Occipital lobe (tissue), 3 donors: ENCODE measurements at places on chromosomes 12 and 14. TPM values are rescaled to one million over a fixed set of nuclear protein-coding genes. Genes with fewer than 3 reads are reported as not detected.

DEGS2 gene
- total RNA-seq: 1.4 TPM

PARPBP gene
- total RNA-seq: 5.5 TPM

RAD9B gene
- 0.94 TPM for total RNA-seq

VRTN gene
- not detected for total RNA-seq

CHGA gene
- 37.9 TPM for total RNA-seq

HSPB8 gene
- total RNA-seq: 4.2 TPM

GRCh38 chr12:81147292-81147919, 69.5 kb downstream of the ACSS3 start:
- DNase-seq: no peak

GRCh38 chr14:24607081-24607480, 2.4 kb downstream of the GZMH start:
- no peak for DNase-seq

- no peak for DNase-seq
Observed at GRCh38 chr12:117590999-117591398, 229.6 kb upstream of the NOS1 start.

GRCh38 chr12:78802593-78802992, 62.0 kb upstream of the SYT1 start:
- no peak for DNase-seq

DNA sequence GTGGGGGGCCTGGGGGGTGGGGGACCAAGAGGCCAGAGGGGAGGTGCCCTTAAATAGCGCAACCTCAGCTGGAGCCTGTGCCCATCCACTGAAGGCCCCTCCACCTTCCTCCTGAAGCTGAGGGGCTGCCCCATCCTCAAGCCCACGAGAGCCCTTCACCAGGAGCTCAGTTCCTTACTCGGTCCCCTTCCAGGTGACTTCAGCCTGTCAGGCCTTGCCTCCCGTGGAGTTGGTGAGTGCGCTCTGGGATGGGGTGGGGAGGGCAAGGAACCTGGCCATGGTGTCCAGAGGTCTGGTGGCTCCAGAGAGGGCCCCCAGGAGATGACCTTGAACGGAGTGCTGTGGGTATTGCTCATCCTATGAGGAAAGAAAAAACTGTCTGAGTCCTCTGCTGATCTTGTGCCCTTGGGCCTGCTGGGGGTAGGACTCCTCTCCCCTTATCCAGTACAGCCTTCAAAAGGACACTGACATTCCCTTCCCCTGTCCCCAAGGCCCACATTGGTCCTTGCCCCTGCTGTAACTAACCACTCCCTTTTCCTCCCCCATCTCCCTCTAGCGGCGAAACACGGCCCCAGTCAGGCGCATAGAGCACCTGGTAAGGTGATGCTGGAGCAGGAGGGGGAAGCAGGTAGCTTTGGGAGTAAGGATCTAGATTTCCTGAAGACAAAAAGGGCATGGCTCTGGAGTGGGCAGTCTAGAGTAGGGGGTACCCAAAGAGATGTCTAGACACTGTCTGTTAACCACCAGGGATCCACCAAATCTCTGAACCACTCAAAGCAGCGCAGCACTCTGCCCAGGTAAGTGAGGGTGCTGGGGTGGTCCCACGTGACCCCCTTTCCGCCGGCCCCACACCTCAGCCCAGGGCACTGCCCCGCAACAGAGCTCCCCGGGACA, 3.6 kb downstream of the TNS2 start:
- DNase-seq: no peak

DNA sequence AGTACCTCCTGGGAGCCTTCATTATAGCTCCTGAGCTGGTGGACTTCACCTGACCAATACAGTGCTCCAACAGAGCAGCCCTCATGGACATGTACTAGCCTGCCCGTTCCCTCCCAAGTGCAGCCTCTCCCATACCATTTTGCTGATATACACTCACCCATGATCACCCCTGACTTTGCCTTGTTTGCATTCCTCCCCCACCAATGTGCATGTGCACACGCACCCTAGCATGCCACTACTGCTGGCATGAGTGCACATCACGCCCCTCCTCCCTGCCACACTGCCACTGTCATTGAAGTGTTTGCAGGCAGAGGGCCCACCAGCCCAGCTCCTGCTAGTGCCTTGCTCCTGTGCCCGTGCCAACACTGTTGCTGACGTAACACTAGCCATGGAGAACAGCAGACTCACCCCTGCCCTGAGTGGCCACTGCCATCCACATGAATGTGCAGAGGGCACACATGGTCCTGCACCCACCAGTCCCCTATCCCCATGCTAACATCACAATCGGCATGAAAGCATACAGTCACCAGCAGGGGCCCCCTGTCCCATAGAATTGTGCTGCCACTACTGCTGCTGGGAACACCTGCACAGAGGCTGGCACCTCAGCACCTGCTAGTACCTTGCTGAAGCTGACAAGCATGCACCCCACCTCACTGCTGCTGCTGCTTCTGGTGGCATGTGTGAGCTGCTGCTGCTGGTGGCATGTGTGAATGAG, 110.3 kb downstream of the SINHCAF start:
- DNase-seq: no peak

DNA sequence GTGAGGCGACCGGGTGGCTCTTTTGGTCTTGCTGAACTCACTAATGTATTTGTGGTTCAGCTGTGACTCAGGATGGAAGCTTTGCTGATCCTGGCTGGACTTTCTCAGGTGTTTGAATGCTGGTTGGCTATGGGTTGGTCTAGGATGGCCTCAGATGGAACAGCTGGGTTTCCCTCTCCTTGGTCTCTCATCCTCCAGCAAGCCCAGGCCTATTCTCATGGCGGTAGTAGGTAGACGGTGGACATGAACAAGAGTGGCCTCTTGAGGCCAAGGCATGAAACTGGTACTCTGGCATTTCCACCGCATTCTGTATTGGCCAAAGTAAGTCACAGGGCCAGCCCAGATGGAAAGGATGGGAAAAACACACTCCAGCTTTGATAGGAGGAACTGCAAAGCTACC, 11.8 kb upstream of the POLR3B start:
- no peak for DNase-seq

DNA sequence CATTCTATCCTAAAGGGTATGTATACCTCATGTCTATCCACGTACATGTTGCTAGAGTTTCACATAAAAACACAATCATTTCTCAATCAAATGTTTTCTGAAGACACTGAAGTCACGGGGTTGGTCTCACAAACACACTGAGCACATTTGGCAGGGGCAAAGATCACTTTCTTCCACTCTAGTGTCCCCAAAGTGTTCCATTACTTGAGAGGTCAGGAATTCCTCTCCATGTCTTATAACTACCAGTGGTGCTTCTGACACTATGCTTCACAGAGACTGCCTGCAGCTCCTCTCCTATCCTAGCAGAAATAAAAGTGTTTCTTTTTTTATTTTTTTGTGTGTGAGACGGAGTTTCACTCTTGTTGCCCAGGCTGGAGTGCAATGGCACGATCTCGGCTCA, 19.1 kb downstream of the ZFYVE1 start:
- no peak for DNase-seq

GRCh38 chr12:14928931-14929330, 9.4 kb downstream of the ERP27 start:
- no peak for DNase-seq

- no peak for DNase-seq
Observed at GRCh38 chr14:50920482-50921230, 23.6 kb downstream of the PYGL start.

DNA sequence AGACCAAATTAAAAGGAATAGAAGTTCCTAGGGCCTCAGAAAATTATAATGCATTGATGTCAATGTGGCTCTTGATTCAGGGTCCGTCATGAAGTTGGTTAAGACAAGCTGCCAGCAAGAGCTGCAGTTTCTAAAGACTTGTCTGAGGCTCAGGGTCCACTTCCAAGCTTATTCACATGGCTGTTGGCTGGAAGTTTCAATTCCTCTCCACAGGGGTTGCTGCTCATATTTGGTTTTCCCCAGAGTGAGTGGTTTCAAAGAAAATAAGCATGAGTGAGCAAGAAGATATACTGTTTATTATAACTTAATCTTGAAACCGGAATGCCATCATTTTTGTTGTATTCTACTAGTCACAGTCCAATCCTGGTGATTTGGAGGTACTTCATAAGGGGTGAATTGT, 1247.4 kb downstream of the LRFN5 start:
- no peak for DNase-seq

DNA sequence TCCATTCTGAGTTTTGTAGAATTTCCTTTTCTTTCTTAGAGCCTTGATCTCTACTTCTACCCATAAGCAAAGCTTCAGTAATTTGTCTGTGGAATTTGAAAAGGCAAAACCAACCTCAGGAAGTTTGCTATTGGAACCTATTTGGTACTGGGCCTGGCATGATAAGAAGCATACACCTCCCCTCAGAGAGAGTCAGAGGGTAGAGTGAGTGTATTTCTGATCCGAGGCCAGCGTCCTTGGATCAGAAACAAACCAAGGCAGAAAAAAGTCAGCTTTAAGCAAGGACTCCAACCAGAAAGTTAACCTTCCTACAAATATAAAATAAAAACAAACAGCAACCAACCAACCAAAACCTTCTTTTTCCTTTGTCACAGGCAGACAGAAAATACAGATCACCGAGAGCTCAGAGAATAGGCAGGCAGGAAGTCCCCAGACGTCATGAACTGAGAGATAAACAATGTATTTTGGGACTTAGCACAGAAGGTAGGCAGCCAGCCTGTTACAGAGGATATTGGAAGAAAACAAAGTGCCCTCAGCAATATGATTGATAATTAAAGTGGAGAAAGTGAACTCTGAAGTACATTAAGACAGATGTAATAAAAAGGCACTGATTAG, 141.5 kb downstream of the NEDD1 start:
- no peak for DNase-seq

- no peak for DNase-seq
Observed at GRCh38 chr12:56683-57346, 9.8 kb upstream of the IQSEC3 start.

GRCh38 chr12:12480074-12480473, 82.6 kb downstream of the DUSP16 start:
- no peak for DNase-seq

DNA sequence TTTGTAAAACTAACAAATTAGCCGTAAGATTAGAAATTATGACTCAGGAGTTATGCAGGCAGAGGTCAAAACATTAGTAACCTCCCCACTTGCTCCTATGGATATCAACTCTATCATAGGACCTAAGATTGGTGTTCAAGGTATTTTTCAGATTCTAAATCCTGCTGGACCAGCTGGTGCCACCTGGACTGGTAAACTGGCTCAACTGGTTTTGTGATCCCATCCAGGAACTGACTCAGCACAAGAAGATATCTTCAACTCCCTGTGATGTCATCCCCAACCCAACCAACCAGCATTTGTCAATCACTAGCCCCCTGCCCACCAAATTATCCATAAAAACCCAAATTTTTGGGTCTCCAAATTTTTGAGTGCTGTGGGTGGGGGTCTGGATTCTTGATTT, 98.1 kb upstream of the OR4E1 start:
- no peak for DNase-seq

DNA sequence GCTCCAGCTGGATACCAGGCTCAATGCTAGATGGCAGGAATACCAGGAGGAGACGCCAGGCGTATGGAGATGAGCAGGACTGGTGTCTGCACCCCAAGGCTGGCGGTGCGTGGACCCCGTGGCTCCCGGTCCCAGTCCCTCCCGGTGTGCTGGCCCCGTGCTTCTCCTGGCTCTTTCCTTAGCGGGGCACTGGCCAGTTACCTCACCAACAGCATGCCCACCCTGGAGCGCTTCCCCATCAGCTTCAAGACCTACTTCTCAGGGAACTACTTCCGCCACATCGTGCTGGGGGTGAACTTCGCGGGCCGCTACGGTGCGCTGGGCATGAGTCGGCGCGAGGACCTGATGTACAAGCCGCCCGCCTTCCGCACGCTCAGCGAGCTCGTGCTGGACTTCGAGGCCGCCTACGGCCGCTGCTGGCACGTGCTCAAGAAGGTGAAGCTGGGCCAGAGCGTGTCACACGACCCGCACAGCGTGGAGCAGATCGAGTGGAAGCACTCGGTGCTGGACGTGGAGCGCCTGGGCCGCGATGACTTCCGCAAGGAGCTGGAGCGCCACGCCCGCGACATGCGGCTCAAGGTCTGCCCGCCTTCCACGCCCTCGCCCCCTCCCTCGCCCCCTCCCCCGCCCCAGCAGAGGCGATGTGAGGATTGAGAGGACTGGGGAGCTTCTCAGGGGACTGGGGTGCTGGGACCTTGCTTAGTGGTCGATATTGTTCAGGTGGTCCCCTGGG, 14.6 kb downstream of the VASH1 start:
- DNase-seq: no peak

GRCh38 chr12:32585680-32586079, 93.4 kb upstream of the DNM1L start:
- DNase-seq: no peak

DNA sequence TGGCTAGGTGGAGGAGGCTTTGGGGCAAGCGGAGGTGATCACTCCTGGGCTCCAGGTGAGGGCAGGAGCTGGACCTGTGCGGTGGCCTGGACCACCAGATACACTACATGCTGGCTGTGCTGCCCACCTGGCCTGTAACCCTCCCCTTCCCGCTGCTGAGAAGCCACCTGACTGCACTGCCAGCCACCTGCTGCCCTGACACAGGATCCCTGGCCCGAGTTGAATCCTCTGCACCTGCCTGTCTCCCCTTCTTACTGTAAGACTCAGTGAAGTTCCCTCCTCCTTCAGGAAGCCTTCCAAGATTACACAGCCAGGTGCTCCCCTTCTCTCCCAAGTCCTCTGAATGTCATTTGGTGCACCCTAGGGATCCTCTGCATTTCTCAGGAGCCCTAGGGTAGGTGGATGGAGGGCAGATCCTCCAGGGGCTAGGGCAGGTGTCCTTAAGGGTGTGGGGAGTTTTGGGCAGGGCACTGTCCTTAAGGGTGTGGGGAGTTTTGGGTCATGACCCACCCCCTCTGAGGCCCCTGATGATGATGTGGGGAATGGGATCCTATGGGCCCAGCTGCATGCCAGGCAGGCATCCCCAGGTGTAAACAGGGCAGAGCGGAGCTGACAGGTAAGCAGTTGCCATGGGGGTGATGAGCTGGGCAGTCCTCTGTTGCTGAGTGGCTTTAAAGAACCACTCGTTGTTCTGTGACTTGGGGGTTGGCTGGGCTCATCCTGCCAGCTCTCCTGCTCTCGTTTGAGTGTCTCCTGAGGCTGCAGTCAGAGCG, 6.7 kb upstream of the MTA1 start:
- no peak for DNase-seq

DNA sequence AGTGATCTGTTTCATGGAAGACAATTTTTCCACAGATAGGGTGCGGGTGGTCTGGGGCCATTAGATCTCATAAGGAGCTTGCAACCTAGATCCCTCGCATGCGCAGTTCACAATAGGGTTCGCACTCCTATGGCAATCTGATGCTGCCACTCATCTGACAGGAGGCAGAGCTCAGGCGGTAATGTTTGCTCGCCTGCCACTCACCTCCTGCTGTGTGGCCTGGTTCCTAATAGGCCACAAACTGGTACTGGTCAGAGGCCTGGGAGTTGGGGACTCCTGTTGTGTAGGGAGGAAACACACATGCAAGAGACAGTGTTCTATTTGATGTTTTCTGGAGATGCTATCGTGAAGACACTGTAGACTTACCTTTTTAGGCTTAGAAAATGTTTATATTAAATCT, 77.0 kb upstream of the FGD4 start:
- DNase-seq: no peak
